ENCODE measurements at places on chromosomes 16 and 17.

- no peak for DNase-seq
Measured at GRCh38 chr16:1687427-1688316, 9.6 kb downstream of the JPT2 start.

GRCh38 chr17:75407655-75408352 is 2.3 kb upstream of the GRB2 start:
- DNase-seq, result no peak

DNA sequence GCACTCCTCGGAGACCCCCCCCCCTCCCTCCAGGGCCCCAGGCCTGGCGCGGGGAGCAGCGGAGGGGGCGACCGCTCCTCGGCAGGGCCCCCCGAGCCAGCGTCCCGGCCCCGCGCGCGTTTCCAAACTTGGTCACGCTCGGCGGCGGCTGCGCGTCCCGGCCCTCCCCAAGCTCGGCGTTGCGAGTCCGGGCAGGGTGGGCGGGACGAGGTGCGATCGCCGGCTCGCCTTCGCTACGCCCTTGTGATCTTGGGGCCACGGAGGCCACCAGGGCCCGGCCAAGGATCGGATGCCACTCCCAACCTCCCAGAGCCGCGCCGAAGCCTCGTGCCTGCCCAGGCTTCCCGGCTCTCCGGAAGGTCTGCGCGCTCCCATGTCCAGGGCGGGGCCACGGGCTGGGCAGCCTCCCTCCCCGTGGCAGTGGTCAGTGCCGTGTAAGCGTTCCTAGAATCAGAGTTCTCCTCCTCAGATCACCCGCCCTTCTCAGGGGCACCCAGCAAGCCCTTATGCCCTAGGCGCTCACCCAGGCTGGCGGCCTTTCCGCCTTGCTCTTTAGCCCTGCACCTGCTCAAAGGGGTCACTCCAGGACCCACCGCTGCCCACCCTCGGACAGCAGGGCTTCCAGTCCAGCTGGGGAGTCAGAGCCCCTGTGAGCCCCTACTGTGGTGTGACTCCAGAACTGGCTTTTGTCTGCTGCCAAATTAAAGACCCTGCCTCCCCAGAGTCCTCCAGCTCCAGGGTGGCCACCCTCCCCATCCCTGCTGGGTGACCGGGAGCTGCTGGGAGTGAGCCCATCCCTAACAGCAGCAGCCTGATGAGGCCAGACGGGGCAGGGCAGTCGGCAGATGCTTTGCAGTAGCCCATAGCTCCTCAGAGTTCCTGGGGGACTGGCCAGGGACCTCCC is 12.2 kb upstream of the MRPS23 start:
- no peak for DNase-seq

GRCh38 chr17:65261682-65262636 is 124.8 kb downstream of the RGS9 start:
- DNase-seq, result no peak

DNA sequence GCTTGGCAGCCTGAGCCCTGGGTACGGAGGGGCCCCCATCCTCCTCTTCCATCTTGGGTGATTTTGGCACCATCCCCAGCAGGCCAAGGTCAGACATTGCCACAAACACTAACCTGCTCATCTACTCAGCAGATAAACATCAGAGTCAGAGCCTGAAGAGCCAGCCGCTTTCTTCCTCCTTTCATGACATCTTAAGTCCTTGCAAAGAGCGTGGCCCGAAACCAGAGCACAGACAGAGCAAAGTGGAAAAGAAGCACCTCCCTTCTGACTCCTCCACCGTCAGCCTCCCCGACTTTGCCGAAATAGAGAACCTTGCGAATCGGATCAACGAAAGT is 60.4 kb upstream of the RPH3AL start:
- DNase-seq, result no peak

DNA sequence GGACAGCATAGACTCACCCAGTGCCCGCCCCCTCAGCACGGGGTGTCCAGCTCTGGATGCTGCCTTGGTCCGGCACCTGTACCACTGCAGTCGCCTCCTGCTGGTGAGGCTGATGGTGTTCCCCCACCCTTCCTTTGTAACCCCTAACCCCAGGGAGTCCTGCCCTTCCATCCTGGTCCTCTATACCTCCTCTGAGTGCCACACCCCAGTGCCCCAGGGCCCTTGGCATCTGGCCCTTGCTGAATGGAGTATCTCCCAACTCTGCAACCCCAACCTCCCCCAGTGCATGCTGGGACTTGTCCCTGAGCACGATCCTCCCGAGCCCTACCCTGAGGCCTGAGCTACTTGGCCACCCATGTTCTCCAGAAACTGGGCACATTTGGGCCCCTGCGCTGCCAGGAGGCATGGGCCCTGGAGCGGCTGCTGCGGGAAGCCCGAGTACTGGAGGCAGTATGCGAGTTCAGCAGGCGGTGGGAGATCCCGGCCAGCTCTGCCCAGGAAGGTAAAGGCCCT is 15.8 kb downstream of the RIPOR1 start:
- no peak for DNase-seq

DNA sequence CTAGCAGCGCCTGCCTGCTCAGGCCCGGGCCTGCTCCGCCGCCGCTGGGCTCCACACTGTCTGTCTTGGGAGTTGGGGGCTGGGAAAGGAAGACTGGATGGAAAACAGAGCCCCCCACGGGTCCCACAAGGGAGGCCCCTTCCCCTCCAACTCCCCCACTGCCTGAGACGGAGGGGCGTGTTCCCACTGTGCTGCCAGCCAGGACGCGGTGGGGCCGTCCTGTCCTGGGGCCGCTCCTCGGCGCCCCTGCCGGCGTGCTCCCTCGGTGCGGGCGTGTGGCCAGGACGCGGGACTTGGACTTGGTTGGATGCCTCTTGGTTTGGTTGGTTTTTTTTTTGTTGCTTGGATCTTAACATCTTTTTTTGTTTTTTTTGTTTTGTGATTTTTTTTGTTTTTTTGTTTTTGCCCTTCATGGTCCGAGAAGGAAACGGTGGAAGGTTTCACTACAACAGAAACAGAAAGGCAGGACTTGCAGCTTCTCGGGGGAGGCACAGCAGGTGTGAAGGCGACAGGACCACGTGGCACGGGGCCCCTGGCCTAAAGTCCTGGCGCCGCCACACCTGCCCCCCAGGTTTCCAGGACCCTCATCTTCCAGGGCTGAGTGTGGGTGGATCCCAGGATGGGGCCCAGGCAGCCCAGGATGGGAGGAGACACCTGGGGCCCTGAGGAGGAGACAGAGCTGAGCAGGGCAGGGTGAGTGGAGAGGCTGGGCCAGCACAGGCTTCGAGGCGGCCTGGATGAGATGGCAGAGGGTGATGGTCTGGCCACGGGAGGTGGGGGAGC is 16.0 kb downstream of the ENGASE start:
- no peak for DNase-seq

DNA sequence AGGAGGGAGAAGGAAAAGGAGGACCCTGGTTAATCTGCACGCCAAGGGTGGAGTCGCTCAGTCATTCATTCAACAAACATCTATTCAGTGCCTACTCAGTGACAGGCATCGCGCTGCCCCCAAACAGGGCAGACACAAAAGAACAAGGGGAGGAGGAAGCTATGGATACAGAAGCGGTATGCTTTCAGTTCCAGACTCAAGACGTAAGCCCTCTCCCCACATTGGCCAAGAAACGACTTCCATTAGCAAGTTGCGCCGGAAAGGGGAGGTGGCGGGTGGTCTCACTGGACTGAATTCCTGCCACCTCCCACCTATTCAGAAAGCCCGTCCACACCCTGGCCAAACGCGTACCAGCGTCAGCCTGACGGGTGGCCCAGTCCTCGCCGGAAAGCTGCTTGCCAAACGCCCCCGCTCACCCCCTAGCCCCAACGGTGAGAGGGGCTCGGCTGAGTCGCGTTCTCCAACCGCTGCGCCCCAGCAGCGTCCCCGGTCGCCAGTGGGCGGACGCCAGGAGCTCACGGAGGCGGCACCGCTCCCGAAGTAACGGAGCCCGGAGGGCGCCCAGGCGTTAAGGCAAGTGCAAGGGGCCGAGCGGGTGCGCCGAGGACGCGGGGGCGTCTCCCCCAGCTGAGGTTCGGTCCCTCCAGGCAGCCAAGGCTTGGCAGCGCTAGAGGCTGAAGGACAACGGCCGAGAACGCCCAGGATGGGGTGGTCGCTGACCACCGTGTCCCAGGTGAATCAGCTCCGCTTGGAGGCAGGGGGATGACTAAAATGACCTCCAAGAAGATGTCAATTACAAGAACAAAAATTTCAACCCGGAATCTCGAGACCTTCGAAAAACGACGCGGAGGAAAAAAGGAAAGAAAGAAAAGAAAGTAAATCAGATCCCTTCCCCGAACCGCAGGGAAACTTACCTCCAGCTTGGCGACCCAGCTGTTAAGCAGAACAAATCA is 470.7 kb downstream of the SOX9 start:
- DNase-seq, result no peak

- DNase-seq, result no peak
Measured at GRCh38 chr17:4262703-4263102, 1.1 kb downstream of the ANKFY1 start.

GRCh38 chr17:31428111-31428510 is 36.6 kb downstream of the RAB11FIP4 start:
- no peak for DNase-seq

DNA sequence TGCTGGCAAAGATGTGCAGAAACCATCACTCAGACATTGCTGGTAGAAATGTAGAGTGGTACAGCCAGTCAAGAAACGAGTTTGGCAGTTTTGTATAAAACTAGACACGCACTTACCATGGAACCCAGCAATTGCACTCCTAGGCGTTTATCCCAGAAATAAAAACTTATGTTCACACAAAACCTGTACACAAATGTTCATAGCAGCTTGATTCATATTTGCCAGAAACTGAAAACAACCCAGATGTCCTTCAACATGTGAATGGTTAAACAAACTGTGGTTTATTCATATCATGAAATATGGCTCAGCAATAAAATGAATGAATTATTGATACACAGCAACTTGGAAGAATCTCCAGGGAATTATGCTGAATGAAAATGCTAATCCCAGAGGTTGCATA is 570.0 kb downstream of the CDH13 start:
- DNase-seq, result no peak

DNA sequence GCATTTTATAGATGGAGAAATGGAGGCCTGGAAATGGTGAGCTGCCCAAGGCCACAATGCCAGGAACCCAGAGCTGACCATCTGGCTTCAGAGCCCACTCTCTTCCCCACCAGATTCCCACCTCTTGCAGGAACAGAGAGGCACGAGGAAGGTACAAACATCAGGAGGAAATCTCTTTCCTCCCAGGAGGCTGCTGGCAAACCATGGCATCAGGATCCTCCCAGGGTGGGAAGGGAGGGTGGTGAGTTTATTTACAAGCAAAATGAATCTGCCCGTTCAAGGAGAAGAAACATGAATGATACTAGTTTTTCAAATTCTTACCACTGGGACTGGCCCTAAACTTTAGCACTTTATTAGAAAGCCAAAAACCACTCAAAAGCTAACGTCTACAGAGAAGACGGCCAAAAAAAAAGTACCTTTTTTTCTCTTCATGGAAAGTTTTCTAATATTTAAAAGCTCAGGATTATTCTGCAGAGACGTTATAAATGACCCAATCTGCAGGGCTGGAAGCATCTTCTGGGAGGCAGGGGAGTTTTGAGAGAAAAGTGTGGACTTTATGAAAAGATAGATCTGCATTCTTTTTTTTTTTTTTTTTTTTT is 79.1 kb downstream of the NXN start:
- DNase-seq, result no peak

GRCh38 chr16:58109881-58110280 is 19.3 kb downstream of the CFAP20 start:
- DNase-seq, result no peak

DNA sequence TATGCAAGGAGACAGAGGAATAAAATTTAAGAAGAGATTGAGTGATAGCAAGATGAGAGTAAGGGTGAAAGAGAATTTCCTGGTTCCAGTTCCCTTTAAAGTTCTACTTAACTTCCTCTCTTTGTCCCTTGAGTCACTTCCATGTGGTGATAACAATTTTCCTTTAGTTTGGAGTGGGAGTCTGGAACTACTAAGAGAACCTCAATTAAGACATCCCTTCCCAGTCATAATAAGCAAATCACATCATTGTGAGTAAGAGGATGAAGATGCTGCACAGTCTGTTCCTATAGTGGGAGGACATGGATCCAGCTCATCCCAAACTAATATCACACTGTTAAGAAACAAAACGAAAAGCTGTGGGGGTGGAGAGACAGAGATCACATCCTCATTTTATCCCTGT is 24.4 kb downstream of the TBX21 start:
- no peak for DNase-seq

- no peak for DNase-seq
Measured at GRCh38 chr17:34567691-34568465, 11.5 kb upstream of the TMEM132E start.

Data from SIG-M5 (cell line).